ENCODE measurements at places on chromosomes 12 and 14.

GRCh38 chr14:59276235-59276634 is 87.8 kb downstream of the DAAM1 start:
- no peak for DNase-seq

- no peak for DNase-seq
These were observed 47.2 kb downstream of the SMUG1 start for GRCh38 chr12:54141431-54142113.

DNA sequence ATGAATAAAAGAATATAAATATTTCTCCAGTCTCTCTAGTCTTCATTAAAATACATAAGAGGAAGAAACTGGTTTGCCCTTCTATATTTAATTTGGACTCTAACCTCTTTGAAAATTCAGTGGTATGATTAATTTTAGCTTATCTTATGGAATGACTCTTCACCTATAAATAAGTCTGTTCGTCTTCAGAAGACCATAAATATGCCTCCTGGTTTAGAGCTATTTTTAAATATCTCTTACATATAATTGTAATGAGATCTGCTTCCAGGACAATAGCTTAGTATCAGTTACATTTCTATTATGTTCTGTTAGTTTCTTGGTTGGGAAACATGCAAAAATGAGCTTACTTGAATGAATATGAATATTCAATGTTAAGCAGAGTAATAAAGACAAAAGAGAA is 257.5 kb upstream of the HMGA2 start:
- DNase-seq, result no peak

DNA sequence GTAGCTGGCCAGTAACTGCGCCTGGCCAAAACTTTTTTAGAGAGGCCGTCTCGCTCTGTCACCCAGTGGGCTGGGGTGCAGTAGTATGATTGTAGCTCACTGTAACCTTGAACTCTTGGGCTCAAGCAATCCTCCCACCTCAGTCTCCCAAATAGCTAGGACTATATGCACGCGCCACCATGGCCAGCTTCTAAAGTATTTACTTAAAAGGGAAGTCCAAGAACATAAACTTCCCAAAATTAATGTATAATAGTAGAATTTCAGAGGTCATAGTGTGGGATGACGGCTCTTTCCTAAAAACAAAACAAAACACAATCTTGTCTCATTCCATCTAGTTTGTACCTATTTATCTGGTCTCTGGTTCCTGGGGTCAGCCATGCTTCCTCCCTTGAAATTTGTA is 42.2 kb upstream of the FOS start:
- no peak for DNase-seq

DNA sequence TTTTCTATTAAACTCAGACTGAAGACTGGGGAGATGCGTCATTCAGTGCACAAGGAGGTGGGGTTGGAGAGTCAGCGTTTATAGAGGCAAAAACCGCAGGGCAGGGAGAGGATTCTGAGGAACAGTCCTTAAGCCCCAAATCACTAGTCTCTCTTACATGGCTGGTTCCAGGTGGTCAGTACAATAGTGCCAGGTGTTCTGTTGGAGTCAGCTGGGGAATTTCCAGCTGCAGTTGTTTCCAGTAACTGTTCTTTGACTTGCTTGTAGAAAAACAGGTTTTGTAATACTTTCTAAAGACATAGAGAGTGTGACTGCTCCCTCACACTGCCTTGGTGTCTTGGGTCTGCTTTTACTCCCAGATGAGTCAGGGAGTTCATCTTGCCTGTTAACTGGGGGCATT is 192.2 kb downstream of the TMTC3 start:
- DNase-seq, result no peak

- DNase-seq, result peak; percentile 29
These were observed 42.5 kb upstream of the MYBPC1 start for GRCh38 chr12:101552277-101552676.

DNA sequence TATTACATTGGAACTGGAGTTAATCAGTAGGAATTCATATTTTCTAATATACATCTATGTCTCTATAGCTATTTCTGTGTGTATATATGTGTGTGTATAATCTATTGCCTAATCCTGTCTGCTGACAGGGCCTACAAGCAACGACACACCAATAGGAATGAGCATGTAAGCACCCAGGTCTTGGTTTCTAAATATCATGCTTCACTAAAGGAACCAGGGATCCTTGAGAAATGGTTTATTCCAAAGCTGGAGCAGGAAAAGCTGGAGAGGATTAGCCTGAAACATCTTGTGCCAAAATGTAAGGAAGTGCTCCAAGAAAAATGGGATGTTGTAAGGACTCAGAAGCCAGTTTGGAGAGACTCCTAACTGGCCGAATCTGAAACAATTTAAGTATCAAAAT is 29.3 kb upstream of the LGALS3 start:
- no peak for DNase-seq

Data from left ventricle myocardium superior (tissue), 1 donor.